ENCODE measurements at places on chromosomes 7 and 10. TPM values are rescaled to one million over a fixed set of nuclear protein-coding genes. Genes with fewer than 3 reads are reported as not detected.

FFAR4 gene
- not detected for total RNA-seq

FZD8 gene
- total RNA-seq, result 39.3 TPM

DNA sequence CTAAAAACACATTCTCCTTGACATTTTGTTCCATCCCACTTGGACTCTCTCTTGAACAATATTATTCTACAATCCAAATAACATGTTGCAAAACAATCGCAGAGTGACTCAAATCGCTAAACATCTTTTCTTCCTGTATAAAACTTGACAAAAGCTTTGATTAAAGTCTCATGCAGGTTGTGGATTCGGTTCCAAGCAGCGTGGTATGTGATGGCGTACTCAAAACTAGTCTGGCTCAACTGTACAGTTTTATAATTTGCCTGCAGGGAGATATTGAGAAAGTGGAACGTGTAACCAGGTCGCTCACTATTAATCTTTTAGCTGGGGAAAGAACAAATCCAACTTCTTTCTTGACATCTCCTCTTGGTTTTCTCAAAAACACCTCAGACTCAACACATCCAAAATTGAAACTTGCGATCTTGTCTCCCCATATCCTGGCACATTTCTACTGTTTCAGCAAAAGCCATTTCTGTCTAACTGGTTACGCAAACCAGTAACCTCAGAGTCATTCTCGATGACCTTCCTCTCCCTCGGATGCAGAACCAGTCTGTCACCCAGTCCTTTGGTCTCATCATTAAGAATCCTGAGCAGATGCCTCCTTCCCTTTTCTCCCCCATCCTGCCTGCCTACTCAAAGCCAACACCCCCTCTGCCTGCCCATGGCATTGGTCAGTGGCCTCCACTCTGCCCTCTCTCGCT lies 100.1 kb downstream of the CACNB2 start:
- H3K27me3 ChIP-seq, result no peaks in the 10 kb centered on the region
- H3K27ac ChIP-seq, result no peak overlapping the region
- no peaks in the 10 kb centered on the region for H3K4me1 ChIP-seq

- no peaks in the 10 kb centered on the region for H3K36me3 ChIP-seq
- no peak for DNase-seq
- no peak overlapping the region for H3K4me3 ChIP-seq
- no peaks in the 10 kb centered on the region for H3K27me3 ChIP-seq
- H3K27ac ChIP-seq, result no peak overlapping the region
Measured at GRCh38 chr10:127298381-127298780, 102.0 kb upstream of the INSYN2A start.

- no peak overlapping the region for H3K27ac ChIP-seq
- H3K36me3 ChIP-seq, result no peaks in the 10 kb centered on the region
- H3K4me1 ChIP-seq, result no peaks in the 10 kb centered on the region
- no peaks in the 10 kb centered on the region for H3K27me3 ChIP-seq
Measured at GRCh38 chr7:105806592-105807447, 69.6 kb downstream of the ATXN7L1 start.

GRCh38 chr10:13885238-13885990 lies 298.6 kb downstream of the PRPF18 start:
- no peak for DNase-seq
- no peaks in the 10 kb centered on the region for H3K27me3 ChIP-seq
- H3K27ac ChIP-seq, result no peak overlapping the region
- H3K4me1 ChIP-seq, result peaks cover 16% of the 10 kb centered on the region
- H3K4me3 ChIP-seq, result no peak overlapping the region
- H3K36me3 ChIP-seq, result no peaks in the 10 kb centered on the region

DNA sequence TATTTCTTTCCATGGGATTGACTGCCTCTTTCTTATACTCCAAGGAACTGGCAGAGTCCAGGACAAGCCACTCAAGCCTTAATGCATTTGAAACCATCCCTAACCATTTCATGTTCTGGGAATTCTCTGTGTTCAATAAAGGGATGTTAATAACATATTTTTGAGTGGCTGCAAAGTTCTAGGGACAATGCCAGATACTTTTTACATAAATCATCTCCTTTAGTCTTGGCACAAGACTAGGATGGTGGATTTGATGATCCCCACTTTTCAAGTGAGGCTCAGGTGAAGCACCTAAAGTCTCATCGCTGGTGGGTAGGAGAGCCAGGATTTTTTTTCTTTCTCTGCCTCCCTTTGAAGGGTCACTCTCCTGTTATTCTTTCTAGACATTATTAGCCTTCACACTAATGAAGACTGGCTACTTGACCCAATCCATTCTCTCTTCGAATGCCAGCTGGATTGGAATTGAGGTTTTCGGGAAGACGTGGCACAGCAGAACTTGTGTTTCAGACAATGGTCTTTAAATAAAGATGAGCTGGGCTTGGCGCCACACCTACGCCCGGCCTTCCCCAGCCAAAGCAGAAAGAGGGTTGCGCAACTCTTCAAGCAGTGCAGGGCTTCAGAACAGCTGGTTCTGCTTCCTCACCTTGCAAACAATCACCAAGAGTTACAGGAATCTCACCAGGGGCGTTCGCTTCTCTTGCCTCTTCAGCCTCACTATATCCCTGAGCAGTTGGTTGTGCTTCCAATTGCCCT lies 73.8 kb upstream of the BMPER start:
- no peak overlapping the region for H3K27ac ChIP-seq
- H3K27me3 ChIP-seq, result no peaks in the 10 kb centered on the region
- H3K4me1 ChIP-seq, result peaks cover 7% of the 10 kb centered on the region
- no peak overlapping the region for H3K4me3 ChIP-seq
- DNase-seq, result no peak

- H3K4me3 ChIP-seq, result no peak overlapping the region
- no peaks in the 10 kb centered on the region for H3K4me1 ChIP-seq
- no peak for DNase-seq
Measured at GRCh38 chr10:59934701-59935100, 28.3 kb upstream of the CCDC6 start.

All from SJCRH30 (cell line).